ENCODE measurements at places on chromosomes 13 and 19.

DNA sequence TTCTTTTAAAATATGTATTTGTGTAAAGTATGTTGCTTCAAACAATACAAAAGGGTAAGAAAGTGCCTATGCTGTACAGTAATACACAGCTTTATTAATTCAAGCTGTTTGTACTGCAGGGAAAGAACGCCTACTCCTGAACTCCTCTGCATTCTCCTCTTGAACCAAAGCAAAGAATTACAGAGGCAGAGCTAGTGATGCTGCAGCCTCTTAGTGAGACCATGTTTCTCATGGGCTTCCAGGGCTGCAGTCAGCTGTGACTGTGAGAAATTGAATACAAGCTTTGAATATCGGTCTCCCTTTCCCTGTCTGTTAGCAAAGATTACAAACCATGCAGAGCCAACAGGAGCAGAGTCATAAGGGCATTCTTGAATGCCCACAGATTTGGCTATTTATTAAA lies 248.5 kb downstream of the SLITRK1 start:
- DNase-seq = no peak

DNA sequence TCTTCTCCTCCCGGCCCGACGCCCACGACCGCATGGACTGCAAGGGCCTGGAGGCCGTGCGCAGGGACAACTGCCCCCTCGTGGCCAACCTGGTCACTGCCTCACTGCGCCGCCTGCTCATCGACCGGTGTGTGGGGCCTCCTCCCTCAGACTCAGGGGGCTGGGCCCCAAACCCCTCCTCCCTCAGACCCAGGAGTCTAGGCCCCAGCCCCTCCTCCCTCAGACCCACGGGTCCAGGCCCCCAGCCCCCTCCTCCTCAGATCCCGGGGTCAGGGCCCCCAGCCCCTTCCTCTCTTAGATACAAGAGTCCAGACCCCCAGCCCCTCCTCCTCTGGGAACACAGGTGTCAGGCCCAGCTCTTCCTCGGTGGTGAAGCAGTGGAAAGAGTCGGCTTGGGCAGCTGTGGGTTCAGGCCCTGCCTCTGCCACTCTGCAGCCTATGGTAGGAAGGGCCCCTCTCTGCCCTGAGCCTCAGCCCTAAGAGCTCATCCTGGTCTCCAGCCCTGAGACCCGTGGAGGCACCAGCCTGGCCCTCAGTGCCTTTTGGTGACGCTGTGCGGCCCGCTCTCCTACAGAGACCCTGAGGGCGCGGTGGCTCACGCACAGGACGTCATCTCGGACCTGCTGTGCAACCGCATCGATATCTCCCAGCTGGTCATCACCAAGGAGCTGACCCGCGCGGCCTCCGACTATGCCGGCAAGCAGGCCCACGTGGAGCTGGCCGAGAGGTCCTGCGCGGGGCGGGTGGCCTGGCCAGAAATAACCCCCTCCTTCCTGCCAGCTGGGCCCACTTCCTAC lies 3.7 kb upstream of the SPIB start:
- DNase-seq = peak; percentile 73

DNA sequence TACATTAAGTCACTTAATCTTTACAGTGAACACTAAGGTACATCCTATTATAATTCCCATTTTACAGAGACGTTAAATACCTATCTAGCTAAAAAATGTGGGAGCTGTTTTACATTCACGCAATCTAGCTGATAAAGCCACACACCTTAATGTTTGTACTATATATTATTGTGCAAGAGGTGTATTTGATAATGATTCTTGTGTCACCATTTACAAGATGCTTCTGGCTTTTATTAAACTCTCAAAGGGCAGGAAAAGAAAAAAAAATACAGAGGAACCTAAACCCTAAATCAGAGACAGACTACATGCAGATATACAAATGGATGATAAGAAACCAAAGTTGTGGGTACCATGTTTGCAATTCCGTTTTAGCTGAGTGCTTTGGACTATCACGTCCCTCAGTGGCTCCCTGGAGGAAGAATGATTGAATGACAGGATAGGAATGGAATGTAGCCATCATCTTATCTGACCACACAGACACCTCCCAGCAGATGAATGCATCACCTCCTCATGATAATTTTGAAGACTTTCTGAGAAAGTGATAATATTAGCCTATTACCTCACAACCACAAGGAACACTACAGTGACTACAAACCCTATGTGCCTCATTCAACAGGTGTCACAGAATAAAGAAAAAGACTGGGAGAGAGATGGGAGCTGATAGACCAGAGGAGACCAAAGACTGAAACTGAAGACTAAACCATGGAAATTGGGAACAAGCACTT lies 230.5 kb upstream of the SERP2 start:
- DNase-seq = no peak

- DNase-seq = no peak
Observed at GRCh38 chr19:35247526-35248309, 1.1 kb upstream of the LSR start.

DNA sequence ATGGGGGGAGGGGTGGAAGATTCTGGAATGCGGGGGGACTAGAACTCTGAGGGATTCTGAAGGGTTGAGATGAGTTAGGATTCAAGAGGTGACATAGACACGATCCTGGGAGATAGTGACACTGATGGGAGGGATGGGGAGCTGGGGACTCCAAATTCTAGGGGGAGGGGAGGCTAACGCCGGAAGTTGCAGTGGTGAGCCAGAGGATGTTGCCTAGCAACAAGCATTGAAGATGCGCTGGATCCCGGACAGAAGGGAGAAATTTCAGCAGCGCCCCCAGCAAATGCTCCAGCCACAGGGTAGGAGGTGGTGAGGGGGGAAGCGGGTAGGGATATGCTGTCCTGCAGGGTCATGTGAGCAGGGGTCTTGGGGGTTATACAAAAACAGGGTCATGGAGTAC lies 6.9 kb upstream of the LTBP4 start:
- DNase-seq = no peak

DNA sequence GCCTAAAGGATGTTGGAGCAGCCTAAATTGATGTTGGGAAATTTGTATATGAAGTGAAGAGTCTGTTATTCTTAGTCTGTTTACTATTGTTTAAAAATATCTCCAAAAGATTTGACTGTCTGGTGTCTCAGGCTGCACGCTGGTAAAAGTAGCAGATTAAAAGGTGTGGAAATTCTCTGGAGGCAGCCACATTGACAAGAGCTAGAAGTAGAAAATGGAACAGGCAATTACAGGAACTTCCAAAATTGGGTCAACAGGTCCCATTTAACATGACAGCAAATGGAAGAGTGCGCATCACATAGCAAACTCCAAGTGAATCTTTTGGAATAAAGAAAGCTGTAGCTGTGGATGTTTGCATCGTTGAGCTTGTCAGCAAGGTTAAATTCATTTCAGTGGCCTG lies 138.3 kb downstream of the MTUS2 start:
- no peak for DNase-seq

DNA sequence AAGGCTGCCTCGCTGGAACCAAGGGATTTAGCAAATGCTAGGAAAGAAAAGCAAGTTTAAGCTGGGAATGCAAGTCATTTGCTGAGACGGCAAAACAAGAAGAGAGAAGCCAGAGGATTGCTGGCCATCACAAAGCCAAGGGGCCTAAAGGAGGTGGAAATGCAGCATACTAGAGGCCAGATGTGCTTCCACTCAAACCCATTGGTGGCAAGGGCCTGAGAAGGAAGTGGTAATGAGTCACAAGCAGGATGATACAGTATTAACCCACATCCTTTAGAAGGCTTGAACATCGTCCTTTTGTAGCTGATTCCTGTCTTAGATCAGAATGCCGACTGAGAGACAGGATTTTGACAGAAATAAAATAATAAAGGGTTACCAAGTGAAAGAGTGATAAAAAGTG lies 68.2 kb downstream of the ITGBL1 start:
- no peak for DNase-seq

DNA sequence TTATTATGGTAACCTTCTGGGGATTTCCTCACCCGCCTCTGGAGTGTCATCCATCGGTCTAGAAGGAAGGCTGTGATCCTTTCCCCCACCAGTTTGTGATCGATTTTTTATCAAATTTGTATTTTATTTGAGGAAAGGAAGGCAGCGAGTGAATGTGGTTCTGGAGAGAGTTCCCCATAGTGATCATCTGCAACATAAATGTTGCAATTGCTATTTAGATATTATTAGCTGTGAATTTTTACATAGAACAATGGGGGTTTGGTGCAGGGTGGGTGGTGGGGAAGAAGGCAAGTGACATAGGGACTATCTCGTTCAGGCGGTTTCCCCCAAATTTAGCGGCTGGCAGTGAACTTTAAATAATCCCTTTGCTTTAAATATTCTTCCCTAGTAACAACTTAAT lies 1.2 kb downstream of the CDK8 start:
- DNase-seq = no peak

DNA sequence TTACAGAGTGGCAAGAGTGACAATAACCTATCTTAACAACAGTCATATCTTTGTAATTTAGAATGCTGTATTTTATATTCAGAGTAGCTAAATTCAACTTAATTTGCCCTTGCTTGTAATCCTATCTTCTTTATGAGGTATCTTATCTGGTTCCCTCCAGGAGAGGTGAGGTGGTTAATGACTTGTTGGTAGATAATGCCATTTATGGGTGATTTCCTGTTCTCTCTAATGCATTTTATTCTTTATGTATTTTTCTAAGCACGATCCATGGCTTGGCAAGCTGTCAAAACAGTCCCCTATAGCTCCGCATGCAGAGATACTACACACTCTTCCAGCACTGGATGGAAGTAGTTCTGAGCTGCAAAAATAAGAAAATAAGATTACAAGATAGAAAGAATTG lies 267.9 kb downstream of the LMO7 start:
- no peak for DNase-seq

GRCh38 chr19:51470966-51471365 lies 7.4 kb upstream of the CEACAM18 start:
- no peak for DNase-seq

DNA sequence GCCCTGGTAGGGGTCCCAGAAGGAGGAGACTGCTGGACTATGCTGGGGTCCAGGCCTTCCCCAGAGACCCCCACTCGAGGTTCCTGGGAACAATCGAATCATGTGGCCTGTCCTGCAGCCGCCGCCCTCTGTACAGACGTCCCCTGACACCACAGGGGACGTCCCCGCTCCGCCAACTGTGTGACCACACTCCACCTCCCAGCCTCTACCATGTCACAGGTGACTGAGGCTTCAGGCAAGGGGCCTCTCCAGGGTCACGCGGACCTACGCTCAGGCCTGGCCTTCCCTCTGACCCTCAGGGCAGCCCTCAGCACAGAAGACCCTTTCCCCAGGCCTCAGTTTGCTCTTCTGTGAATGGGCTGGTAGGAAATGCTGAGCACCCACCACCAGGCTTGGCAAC lies 13.1 kb upstream of the TMEM161A start:
- DNase-seq = no peak
